Chondrocyte (in vitro differentiated cells): ENCODE measurements at places on chromosomes 3 and 15. TPM values are rescaled to one million over a fixed set of nuclear protein-coding genes. Genes with fewer than 3 reads are reported as not detected.
A peak's percentile ranks its signal among the peaks of the same experiment; 100 is the strongest.

- H3K27ac ChIP-seq, result no peak overlapping the region
- H3K4me1 ChIP-seq, result peaks cover 3% of the 10 kb centered on the region
- no peak for DNase-seq
- H3K27me3 ChIP-seq, result peaks cover 5% of the 10 kb centered on the region
- no peak overlapping the region for H3K4me3 ChIP-seq
- no peaks in the 10 kb centered on the region for H3K36me3 ChIP-seq
These were observed 56.0 kb downstream of the CNTN4 start for GRCh38 chr3:2154621-2155020.

- no peaks in the 10 kb centered on the region for H3K27me3 ChIP-seq
- H3K4me3 ChIP-seq, result no peak overlapping the region
- no peak overlapping the region for H3K27ac ChIP-seq
- no peak for DNase-seq
- H3K4me1 ChIP-seq, result peaks cover 15% of the 10 kb centered on the region
These were observed 47.0 kb upstream of the USP3 start for GRCh38 chr15:63457379-63457778.

- no peak for DNase-seq
- peaks cover 4% of the 10 kb centered on the region for H3K36me3 ChIP-seq
- no peak overlapping the region for H3K4me3 ChIP-seq
- peaks cover 61% of the 10 kb centered on the region for H3K4me1 ChIP-seq
- peak overlapping the region; percentile 98 for H3K27ac ChIP-seq
These were observed 11.3 kb upstream of the DLG1 start for GRCh38 chr3:197309528-197310361.

Gene FAM162A
- total RNA-seq, result 33.7 to 40.1 TPM (median 37.5 TPM) in 3 replicates

DNA sequence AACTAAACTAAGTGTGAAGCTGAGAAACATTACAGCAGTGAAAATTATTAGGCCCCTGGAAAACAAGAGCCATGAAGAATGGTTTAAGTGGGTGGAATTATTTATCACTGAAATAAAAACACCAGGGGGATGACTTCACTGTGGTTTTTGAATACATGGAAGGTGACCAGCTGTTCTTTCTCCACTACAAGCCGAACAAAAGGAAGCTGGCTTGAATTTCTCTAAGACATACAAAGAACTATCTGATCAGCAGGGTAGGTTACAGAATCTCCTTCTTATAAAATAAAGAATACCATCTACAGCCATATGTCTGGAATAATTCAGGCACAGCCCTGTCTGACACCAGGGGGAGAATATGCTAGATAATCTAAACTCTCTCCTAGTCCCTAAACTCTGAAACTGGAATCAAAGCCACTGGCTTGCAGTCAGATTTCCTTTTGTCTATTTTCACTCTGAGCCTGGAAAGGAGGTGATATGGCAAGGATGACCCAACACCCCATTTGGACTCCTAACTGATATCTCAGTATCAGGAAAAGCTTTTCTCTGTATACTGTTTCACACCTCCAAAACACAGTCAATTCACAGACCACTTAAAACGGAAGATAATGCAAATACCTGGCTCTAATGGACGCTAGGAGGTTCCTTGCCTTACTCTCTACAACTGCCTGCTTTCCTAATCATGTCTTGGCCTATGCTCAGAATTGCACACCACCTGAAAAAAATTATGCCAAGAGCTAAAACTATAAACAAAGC lies 31.2 kb downstream of the SPATA12 start:
- H3K27ac ChIP-seq, result no peak overlapping the region
- H3K36me3 ChIP-seq, result no peaks in the 10 kb centered on the region
- DNase-seq, result no peak
- H3K4me1 ChIP-seq, result peaks cover 15% of the 10 kb centered on the region
- H3K27me3 ChIP-seq, result no peaks in the 10 kb centered on the region

Gene CHL1
- total RNA-seq, result not detected in 3 replicates
